NCI-H2171 (cell line): ENCODE measurements at places on chromosomes 3 and 15.
A peak's percentile ranks its signal among the peaks of the same experiment; 100 is the strongest.

DNA sequence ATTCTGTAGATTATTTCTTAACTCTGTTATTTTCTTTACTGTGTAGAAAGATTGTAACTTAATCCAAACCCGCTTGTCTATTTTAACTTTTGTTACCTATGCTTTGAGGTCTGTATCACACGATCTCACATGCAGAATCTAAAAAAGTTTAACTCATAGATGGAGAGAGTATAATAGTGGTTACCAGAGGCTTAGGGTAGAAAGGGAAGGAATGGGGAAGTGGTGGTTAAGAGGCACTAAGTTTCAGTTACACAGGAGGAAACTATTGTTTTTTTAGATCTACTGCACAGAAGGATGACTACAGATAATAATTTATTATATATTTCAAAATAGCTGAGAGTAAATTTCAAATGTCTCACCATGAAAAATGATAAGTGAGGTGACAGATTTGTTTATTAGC is 515.2 kb downstream of the RSL24D1 start:
- no peak for DNase-seq

DNA sequence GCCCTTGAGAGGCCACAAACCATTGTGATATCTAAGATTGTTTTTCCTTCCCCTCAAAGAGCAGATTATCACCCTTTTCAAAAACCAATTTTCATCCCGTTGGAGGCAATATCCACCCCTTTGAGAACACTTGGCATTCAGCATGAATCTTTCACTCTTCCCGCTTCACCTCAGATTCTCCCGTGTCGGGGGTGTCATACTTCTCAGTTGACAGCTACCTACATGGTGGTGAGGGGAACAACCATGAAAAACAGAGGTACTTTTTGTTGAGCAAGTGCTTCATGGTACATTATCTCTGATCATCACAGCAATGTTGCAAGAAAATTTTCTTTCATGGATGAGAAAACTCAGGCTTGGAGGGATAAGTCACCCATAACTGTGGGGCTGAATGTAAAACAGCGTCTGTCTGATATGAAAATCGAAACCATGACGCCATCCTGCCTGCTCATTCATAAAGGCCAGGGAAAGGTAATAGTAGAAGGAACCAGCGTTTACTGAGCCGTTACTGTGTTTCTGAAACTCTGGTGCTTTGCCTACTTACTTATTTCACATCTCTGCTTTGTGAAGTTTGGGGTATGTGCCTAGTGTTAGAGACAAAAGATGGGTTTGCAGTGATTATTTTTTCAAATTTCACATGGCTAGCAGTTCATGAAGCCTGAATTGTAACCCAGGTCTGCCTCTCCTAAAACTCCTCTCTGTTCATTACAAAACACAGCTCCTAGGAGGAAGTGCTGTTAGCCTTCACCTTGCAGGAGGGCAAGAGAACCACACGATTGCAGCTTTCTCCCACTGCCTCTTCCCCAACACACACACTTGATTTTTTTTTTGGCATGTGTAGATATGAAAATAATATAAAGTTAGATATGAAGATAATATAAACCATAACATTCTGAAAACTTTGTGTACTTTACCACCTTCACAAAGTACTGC is 35.4 kb downstream of the SV2B start:
- no peak for DNase-seq

- no peak for DNase-seq
Measured at GRCh38 chr15:60137711-60138396, 133.7 kb downstream of the FOXB1 start.

DNA sequence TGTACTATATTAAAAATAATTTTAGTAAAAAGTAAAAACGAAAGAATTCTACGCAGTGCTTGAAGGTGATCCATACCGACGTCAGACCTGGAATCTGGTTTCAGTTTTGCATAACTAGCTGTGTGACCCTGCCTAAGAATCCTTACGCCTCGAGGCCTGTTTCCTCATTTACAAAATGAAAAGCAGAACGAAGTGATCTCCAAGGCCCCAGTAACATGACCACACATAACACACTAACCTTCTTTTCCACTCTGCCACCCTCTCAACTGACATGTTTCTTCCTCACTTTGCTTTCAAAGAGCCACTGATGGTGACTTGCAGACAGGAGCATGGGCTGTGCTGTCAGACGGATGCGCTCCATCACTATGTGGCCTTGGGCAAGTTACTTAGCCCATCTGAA is 4.8 kb downstream of the MESD start:
- no peak for DNase-seq

DNA sequence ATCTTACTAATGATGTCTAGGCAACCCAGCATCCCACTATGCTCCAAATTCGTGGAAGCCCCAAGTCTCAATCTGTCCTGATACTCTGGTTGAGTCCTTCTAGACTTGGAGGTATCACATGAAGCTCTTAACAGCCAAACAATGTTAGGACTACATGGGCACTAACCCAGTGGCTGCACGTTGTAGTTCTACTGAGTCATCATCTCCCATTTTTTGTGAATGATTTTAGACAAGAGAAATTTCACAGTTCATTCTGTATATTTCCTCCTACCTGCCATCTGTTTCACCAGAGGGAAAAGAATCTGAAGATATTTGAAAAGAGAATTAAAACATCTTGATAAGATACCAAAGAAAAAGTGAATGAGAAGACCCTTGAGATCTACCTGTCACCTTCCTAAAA is 9.8 kb upstream of the WWTR1 start:
- no peak for DNase-seq

DNA sequence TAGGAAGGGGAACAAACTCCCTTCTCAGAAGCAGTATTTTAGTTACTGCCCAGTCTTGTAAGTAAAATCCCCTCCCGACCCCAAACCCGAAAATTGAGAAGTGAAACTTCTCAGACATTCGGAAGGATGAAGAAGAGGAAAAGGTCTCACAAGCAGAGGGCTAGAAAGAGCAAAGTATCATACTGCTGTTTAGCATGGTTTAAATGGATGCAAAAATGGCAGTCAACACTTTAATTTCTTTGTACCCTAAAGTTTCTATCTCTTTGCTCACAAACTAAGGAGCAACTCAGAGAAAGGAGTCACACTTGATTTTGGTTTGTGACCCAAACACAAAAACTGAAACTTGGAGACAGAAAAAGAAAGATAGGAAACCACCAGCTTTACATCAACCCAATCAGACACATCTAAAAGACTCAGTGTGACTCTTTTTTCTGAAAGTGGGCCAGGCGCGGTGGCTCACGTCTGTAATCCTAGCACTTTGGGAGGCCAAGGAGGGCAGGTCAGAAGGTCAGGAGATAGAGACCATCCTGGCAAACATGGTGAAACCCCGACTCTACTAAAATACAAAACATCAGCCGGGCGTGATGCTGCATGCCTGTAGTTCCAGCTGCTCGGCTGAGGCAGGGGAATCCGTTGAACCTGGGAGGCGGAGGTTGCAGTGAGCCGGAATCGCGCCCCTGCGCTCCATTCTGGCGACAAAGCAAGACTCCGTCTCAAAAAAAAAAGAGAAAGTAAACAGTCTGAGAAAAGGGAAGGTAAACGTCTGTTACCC is 63.2 kb upstream of the ATP11B start:
- DNase-seq = peak; percentile 30

DNA sequence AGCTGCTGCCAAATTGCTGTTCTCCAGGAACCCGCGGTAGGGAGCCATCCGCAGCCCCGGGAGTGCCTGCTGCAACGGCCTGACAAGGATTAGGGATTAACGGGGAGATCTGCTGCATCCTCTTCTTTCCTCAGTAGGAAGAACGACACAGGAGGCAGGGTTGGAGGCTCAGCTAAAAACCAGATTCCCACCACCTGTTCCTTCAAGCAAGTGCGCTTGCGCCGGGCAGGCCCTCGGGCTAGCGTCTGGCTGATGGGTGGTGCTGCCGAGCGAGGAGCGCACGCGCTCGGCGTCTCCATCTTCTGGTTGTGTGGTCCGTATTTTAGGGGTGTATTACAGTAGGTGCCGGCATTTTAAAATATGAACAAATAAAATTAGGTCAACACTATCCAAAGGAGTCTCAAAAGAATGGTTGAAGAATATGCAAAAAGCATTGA is 25.4 kb upstream of the SLC25A26 start:
- peak; percentile 53 for DNase-seq

- no peak for DNase-seq
Measured at GRCh38 chr3:123920868-123921267, 36.7 kb upstream of the MYLK start.

DNA sequence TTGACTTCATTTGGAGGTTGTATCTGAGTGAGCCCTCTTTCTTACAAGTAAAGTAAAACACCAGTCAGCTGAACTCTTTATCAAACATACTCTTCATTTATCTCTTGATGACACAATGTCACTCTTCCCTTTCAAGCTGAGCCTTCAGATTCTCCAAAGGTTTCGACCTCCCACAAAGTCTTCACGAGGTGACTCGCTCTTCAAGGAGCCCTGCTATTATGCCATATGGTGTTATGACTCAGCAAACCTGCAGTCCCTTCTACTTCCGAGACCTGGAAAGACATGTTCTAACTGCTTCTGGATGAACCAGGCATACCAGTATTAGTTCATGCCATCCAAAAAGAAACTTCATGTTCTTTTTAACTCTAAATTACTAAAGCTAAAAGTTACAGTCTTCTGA is 23.1 kb downstream of the AADAC start:
- peak; percentile 56 for DNase-seq

DNA sequence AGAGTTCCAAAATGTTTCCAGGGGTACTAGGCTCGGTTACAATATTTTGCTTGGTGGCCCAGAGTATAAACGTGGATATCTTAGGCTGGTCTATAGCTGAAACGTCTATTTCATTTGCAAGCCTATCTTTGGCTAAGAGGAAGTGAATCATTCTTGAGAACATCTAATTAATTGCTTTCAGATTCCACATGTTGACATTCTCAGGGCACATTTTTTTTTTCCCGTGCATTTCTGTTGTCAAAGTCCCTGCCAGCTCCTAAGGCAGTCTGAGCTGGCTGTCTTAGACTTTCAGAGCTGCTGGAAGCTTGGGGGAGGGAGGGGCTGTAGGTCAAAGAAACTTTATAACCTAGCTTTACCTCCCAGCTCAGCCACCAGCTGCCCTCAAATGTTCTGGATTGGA is 23.2 kb upstream of the LAMP3 start:
- DNase-seq = no peak

DNA sequence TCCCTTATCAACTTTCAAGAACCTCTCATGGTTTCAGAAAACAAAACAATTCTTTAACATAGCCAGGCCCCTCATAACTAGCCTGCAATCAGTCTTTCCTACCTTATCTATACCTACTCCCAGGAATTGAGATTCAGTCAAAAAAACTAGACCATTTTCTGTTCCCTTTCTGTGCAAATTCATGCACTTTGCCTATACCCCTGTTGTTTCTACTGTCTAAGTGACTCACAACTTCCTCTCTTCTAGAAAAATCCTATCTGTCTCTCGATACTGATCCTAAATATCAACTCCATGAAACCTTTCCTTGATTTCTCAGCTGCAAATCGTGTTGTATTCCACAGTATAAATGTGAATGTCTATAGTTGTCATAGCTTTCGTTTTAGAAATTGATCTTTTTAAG is 10.9 kb upstream of the IL1RAP start:
- no peak for DNase-seq

DNA sequence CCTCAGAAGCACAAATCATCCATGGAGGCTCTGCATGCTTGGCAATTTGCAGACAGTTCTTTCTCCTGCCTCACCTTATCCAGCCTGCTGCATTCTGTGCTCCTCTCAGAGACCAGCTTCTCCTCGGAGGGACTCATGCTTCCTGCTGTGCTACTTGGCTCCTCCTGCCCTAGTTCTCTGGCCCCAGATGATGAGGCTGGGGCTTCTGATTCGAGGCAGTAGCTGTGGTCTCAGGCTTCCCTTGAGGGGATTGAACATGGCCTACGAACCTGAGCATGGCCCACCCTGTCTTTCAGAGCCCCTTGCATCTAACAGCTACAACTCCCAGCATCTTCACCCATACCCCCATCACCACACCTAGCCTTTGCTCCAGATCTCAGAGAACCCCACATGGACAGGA is 6.7 kb downstream of the VIPR1 start:
- DNase-seq = no peak

DNA sequence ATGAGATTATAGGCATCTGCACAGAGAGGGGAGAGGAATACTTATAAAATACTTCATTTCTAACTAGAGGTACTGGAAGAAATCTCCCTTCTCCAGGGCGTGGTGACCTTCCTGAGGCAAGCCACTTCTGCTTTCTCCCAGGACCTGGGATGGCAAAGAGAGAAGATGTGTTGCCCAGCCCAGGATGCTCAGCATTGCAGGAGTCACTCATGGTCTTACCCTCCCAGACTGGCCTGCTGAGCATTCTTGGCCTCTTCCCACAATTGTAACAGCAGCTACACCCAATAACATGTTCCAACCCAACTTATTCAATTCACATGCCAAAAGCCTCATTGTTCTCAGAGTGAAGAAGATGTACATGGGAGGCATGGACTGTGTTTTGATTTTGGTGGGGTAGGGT is 37.9 kb downstream of the IL20RB start:
- DNase-seq = no peak

GRCh38 chr3:113249601-113250000 is 38.2 kb downstream of the BOC start:
- no peak for DNase-seq

GRCh38 chr3:69033470-69033869 is 18.7 kb downstream of the TMF1 start:
- no peak for DNase-seq

- DNase-seq = no peak
Measured at GRCh38 chr15:87577336-87577735, 679.2 kb downstream of the NTRK3 start.

DNA sequence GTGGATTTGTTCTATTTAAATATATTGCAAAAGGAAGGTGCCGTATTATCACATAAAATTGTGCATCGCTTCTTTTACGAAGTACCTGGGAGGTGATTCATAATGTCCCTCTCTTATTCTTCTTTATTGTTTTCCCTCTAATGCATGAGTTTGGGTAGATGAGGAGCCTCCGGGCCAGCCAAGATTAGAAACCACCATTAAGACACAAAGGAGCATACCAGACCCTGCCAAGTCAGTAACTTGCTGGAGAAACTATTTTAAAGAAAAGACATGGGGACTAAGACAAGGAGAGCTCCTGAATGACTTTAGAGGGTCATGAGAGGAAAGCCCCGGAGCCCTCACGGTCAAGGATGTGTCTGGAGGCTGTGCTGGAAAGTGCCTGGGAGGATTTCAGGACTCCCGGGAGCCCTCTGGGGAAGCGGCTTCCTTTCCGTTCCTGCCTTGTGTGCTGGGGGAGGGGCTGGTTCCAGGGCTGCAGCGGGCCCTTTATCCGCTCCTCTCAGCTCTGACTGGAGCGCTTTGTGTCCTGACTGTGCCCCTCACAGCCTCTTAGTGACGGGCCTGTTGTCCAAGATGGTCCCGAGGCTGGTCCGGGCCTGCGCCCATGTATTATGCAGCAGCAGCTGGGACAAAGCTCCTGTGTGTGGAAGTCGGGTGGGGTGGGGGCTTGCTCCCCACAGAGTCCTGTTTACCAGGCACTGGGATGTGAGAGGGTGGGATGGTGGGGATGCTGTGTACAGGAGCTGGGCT is 35.7 kb downstream of the CORO2B start:
- no peak for DNase-seq
